Regular cardiac myocyte (primary cell): ENCODE measurements at places on chromosomes 2 and 18. TPM values are rescaled to one million over a fixed set of nuclear protein-coding genes. Genes with fewer than 3 reads are reported as not detected.

SERPINB13 gene
- total RNA-seq = not detected in 2 replicates

HJURP gene
- 4.2 and 43.1 TPM in 2 replicates for total RNA-seq

APOB gene
- total RNA-seq = under 0.01 TPM in 1 of 2 replicates, not detected in the other

ERBB4 gene
- total RNA-seq = 0.28 and 0.77 TPM in 2 replicates

TUBA4B gene
- not detected in 2 replicates for total RNA-seq

MYO5B gene
- 0.28 and 0.38 TPM in 2 replicates for total RNA-seq

FTCDNL1 gene
- total RNA-seq = 1.1 and 2.1 TPM in 2 replicates

TTR gene
- not detected in 2 replicates for total RNA-seq

SUCLG1 gene
- 40.9 and 74.0 TPM in 2 replicates for total RNA-seq

SERPINB10 gene
- total RNA-seq = not detected in 2 replicates

GREB1L gene
- 0.56 and 0.96 TPM in 2 replicates for total RNA-seq

UGT1A4 gene
- total RNA-seq = 0.28 TPM in 1 of 2 replicates, not detected in the other

NEU4 gene
- total RNA-seq = 0.19 and 0.28 TPM in 2 replicates

KCNIP3 gene
- total RNA-seq = 0.77 and 1.4 TPM in 2 replicates

CCDC121 gene
- total RNA-seq = 1.1 and 1.5 TPM in 2 replicates

ST6GAL2 gene
- total RNA-seq = under 0.01 TPM in 2 replicates

SRD5A2 gene
- total RNA-seq = not detected in 2 replicates

ABCG8 gene
- not detected in 2 replicates for total RNA-seq

KIF5C gene
- 0.28 and 0.38 TPM in 2 replicates for total RNA-seq

COL5A2 gene
- 391 and 929 TPM in 2 replicates for total RNA-seq

CHN1 gene
- total RNA-seq = 6.8 and 8.4 TPM in 2 replicates
